ENCODE measurements at places on chromosomes 1 and 21.

DNA sequence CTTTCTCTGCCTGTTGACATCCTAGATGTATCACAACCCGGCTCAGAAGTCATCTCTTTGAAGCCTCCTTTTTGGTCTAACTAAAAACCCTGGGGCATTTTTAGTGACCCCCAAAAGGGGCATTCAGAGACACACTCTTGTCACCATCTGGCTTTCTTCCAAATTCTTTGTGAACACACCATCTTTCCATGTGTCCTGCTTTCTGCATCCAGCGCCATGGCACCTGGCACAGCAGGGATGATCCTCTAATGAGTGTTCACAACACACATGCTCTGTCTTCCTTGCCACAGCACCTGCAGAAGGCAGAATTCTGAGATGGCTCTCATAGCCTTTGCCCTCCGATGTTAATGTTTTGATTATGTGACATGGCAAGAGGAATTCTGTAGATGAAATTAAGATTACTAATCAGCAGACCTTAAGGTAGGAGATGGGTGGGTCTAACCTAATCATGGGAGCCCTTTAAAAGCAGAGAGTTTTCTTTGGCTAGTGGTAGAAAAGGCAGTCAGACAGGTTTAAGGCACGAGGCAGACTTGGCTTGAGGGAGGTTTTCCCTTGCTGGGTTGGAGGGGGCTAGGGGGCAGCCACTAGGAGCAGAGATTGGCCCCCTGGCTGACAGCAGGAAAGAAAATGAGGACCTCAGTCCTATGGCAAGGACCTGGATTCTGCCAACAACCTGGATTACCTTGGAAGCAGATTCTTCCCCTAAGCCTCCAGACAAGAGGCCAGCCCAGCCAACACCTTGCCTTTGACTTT is 4.9 kb upstream of the TMEM61 start:
- peak; percentile 60 for DNase-seq

DNA sequence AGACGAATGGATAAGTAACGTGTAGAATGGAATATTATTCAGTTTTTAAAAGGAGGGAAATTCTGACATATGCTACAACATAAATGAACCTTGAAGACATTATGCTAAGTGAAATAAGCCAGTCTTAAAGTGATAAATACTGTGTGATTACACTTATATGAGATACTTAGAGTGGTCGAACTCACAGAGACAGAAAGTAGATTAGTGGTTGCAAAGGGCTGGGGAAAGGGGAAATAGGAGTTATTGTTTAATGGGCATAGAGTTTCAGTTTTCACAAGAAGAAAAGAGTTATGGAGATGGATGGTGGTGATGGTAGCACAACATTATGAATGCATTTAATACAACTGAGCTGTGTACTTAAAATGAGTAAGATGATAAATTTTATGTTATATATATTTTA is 14.7 kb upstream of the AHCYL1 start:
- DNase-seq, result no peak

GRCh38 chr1:161298116-161298515 is 11.7 kb downstream of the MPZ start:
- DNase-seq, result no peak

- no peak for DNase-seq
Measured at GRCh38 chr1:62590255-62590969, 6.9 kb upstream of the ANGPTL3 start.

GRCh38 chr1:234601301-234602017 is 8.5 kb downstream of the IRF2BP2 start:
- peak; percentile 49 for DNase-seq

DNA sequence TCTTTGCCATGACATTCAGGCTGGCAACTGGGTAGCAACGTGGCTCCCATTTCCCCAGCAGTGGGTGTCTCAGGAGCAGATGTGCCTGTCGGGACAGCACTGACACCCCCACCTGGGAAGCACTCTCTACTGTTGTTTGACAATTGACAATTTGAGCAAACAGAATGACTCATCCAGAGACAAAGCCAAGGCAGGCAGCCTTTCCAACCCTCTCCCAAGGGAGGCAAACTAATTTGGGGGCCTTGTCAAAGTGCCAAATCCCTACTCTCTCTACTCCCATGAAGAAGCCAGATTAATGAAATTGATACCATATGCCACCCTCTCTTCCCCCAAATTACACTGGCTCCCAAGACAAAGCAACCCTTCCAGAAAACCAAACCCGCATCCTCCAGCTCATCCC is 65.6 kb downstream of the GRIK3 start:
- DNase-seq, result peak; percentile 99

GRCh38 chr1:82819234-82819633 is 1018.5 kb downstream of the ADGRL2 start:
- no peak for DNase-seq

DNA sequence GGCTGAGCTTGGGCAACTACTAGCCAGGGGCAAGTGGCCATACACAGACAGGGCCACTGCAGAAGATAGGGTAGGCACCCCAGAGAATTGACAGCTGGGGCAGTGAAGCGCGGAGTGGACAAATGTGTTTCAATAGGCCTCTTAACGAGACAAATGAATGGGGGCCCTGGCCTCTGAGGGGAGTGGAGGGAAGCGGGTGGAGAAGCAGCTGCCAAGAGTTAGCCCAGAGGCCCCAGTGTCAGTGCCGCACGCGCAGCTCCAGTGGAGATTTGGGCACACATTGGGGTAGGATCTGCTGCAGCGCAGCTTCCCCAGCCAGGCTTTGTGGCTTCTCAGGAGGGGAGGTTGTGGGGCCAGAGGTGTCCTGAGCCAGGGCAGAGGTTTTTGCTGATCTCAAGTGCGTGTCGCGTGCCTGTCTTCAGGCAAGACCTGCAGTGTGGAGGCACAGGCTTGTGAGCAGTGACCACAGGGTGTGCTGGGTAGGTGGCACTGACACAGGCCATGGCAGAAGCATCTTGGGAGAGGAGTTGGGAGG is 16.9 kb downstream of the PTPRF start:
- no peak for DNase-seq

- peak; percentile 20 for DNase-seq
Measured at GRCh38 chr1:183550915-183551314, 39.3 kb downstream of the NCF2 start.

DNA sequence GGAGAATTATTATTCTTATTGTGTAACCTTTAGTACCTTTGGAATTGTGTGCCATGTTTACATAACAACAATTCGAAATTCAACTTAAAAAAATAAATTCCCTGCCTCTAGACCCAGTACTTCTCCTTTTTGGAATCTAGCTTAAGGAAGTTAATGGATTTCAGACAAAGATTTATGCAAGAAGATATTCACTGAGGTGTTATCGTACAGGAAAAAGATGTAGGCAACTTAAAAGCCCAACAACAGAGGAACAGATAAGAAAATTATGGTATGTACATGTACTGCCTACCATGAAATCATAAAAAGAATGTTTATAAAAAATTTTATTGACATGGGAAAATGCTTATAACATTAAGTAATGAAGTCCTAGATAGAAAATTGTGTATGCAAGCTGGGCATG is 18.2 kb upstream of the STMN1 start:
- no peak for DNase-seq

GRCh38 chr1:83960669-83961277 is 38.2 kb downstream of the TTLL7 start:
- DNase-seq, result no peak

- no peak for DNase-seq
Measured at GRCh38 chr1:108605633-108606032, 45.7 kb downstream of the EEIG2 start.

GRCh38 chr1:17890056-17890814 is 135.1 kb downstream of the ACTL8 start:
- DNase-seq, result no peak

GRCh38 chr1:51636764-51637522 is 20.1 kb downstream of the OSBPL9 start:
- peak; percentile 4 for DNase-seq

- DNase-seq, result no peak
Measured at GRCh38 chr1:222413436-222413835, 134.5 kb downstream of the HHIPL2 start.

GRCh38 chr21:45382697-45382997 is 22.3 kb upstream of the COL18A1 start:
- no peak for DNase-seq

GRCh38 chr1:27561124-27561899 is 42.6 kb downstream of the AHDC1 start:
- DNase-seq, result no peak

GRCh38 chr1:181014477-181015250 is 8.0 kb downstream of the STX6 start:
- no peak for DNase-seq

DNA sequence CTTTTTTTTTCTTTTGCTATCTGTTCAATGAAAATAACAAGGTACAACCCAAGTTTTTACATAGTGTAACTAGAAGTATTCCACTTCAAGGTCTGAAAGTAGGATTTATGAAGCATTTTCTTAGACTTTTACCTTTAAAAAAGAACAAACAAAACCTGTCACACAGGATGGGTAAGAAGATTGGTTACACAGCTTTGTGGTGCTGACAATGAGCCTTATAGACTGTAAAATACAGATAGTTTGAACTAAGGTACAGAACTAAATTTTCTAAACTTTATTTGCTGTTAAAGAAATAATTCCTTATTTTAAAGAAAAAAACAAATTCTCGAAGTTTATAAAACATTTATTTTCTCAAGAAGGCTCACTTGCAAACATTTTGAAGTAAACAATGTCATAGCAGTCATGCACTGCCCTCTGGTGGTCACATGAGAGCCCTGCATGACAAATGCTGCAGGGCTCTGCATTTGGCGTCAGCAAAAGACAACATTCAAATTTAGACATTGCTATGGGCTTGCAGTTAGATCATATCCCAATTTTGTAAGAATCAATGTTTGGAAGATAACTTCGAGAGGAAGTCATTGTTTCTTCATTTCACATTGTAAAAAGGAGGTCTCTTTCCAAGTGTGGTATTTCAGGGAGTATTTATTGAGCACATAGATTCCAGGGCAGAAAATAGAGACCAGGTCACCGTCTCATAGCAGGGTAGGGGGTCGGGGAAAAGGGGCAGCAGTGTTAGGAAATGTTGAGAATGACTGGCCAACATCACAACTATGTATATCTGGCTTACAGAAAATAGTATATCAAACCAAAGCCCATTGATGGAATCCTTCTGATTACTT is 115.3 kb upstream of the FMN2 start:
- DNase-seq, result peak; percentile 8

DNA sequence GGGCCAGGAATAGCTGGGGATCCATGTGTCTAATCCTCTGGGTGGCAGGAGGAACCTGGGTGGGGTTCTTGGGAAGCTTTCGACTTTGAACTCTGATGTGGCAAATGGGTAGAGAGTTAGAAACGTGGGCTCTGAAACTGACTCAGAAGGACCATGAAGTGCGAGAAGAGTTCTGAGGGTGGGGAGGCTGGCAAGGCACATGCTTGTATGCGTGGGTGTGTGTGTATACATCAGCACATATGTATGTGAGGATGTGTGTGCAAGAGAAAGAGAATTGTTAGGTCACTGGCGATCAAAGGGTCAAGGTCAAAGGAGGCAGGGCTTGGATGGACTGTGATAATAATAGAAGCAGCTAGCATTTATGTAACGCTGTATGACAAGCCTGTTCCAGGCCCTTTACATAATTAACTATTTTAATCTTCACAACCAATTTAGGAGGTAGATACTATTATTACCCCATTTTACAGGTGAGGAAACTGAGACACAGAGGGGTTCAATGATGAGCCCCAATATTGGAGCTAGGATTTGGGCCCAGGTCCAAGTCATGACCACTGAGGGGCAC is 84.5 kb upstream of the POU3F1 start:
- no peak for DNase-seq

GRCh38 chr21:35933466-35933865 is 126.9 kb downstream of the SETD4 start:
- DNase-seq, result no peak

DNA sequence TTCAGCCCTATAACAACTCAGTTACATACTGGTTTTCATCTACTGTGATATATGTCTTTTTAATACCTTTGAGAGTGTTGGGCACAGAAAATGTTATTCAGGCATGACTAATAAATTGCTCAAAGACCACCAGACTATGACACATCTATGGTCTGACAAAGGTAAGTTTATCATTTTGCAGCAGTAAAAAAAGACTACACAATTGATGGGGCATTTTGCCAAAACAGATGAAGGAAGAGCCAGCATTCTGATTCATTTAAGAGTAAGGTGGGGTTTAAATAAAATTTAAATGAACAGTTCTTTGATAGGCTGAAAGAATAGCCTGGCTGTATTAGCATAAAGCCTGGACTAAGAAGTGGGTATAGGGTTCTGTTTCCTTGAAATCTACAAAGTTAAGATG is 8.8 kb upstream of the RNPC3 start:
- DNase-seq, result no peak

GRCh38 chr1:25182629-25183028 is 49.7 kb downstream of the SYF2 start:
- no peak for DNase-seq

Data from NCI-H2171 treated with DMSO at 0.1 percent for 48 hours (cell line).